ENCODE measurements at places on chromosomes 16 and 17.

DNA sequence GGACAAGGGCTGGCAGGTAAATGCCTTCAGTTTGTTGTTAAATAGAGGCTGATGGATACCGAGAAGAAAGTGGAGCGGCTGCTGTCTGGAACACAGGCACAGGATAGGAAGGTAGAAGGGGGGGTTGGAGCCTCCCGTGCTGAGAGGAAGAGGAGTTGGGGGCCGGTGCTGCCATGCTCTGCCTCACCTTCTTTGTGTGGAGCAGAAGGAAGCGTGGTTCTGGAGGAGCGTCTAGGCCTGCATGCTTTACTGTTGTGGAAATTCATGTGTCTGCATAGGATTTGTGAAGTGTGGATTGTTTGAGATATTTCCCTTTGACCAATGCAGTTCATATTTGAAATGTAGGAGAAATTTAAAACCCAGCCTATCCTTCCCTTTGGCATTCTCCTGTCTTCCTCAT, 52.3 kb downstream of the FOXK2 start:
- DNase-seq = no peak

DNA sequence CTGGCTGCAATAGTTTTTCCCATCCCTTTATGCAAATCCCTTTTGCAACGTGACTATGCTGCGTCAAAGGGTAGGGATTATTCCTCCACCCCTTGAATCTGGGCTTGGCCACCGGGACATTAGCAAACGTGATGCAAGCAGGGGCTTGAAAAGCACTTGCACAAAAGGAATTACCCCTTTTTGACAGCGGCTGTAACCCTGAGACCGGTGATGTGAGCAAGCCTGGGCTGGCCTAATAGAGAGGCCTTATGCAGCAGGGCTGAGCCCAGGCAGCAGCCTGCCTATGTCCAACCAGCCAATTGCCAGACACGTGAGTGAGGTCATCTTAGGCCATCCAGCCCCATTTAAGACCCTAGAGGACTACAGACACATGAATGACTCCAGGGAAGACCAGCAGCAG, 30.4 kb upstream of the PAFAH1B1 start:
- DNase-seq = no peak

DNA sequence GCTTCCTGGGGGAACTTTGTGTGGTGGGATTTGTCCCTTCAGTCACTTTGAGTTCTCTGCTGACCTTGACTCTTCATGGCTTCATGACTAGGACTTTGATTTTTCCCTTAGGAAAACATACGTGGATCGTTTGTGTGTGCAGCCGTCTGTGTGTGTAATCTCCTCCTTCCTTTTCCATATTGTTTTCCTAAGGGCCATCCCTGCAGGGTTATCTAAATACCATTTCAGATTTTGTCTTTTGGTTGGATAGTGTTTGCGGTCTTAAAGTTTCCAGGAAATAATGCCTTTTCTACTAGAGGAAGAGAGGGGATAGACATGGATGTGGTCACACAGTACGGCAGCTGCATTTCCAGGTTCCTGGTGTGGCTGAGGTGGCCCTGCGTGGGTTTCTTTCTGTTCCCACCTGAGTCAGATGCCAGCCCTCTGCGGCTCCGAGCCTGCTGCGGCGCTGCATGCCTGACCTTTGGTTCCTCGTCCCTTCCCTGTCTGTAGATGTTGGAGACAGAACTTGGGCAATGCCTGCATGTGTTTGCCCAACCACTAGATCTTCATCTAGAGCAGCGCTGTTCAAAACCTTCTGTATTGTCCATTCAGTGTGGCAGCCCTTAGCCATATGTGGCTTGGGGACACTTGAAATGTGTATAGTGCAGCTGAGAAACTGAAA, 72.0 kb upstream of the LGALS9 start:
- DNase-seq = no peak

DNA sequence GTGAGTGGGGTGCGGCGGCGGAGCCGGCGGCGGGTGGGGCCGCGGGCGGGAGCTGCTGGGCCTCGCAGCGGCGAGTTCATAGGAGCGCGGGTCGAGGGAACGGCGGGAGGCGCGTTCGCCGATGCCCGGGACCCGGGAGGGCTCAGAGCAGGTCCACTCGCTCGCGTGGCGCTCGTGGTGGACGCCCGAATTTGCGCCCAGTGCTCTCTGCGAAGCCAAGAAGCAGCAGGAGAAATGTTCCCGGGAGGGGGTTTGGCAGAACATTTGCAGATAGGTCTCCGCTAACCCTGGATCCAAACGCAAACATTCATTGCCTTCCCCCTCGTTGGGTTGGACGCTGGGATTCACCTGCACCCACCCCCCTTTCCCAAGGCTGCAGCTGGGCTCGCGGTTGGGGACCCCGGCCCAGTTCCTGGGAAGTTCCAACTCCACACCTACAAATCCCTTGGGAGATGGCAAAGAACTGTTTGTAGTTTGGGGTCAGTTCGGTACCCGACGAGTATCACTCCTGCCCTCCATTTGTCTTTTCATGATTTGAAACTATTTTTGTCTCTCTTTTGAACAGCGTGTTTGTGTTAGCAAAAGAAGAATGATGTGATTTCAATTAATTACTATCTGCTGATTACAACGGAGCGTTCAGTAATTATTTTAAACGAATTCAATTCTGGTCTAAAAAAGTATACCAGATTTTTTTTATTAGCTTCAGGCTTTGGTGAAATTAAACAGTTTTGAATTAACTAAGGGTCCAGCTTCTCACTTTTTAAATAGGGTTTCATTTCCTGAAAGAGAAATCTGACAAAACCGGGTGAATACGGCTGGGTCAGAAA, 2.3 kb downstream of the NTN1 start:
- no peak for DNase-seq

DNA sequence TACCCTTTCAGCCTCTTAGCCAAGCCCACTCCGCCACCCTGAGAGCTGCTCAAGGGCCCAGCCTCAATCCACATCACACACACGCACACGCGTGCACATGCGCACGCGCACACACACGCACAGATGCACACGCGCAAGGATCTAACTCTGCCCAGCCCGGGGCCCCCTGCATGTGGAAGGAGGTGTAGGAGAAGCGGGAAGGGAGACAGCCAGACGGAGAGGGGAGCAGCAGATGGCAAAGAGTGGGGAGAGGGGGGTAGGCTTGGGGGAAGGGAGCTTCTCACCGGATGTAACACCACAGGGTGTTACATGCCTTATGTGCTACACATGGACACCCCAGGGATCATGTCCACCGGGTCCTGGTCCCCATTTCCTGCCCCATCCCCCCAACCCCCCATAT, 15.3 kb downstream of the DLG4 start:
- DNase-seq = no peak
